Stimulated activated naive CD4-positive, alpha-beta T cell treated with Interleukin-2 at 50 U/mL for 16 hours (primary cell): ENCODE measurements at places on chromosomes 12 and 14.

GRCh38 chr14:104800015-104800770, 708 bp upstream of the ZBTB42 start:
- DNase-seq: peak; percentile 80

- no peak for DNase-seq
Observed at GRCh38 chr12:123532808-123533649, 490 bp downstream of the RILPL1 start.

DNA sequence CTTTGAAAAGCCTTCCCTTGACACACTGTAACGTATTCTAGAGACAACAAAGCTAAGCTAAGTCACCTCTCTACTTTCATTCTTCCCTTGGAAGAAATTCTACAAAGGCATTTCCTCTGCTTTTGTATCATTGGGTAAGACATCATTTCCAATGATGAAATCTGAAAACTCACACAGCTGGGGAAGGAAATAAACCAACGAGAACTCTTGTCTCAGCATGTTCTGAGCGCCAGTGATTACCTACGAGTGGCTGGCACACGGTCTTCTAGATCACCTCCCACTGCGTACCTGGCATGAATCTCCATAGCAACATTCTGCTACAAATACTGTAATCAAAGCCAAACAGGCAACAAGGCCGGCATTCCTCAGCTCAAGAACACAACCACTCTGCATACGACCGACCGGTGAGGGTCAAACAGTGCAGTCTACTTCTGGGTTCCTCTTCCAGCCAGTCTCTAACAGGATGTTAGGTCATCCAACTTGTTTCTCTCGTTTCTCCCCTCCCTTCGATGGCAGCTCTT, 7.6 kb downstream of the VPS37B start:
- peak; percentile 36 for DNase-seq

DNA sequence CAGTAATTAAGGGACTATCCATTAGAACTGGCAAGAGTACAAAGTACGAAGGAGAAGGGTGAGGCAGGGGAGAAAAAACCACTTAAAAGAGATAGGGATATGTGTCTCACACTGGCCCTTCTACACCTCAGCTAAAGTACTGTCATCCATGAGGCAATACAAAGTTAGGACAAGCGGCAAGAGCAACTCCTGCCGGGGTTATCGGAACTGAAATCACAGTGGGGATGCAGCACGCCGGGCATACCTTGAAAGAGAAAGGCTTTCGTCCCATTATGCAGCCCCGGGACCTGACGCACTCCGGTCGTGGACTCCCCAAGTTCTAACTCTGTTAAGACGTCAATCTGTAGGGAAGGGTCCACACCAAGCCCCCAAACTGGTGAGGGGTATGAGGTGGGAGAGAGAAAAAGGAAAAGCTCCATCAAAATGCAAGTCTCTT, 1.1 kb downstream of the NELL2 start:
- DNase-seq: peak; percentile 20
